ENCODE measurements at places on chromosomes 6 and 20.

GRCh38 chr6:136524339-136524935 lies 25.8 kb downstream of the MAP7 start:
- no peak for DNase-seq

- no peak for DNase-seq
Observed at GRCh38 chr6:138052783-138053182, 54.4 kb downstream of the PERP start.

DNA sequence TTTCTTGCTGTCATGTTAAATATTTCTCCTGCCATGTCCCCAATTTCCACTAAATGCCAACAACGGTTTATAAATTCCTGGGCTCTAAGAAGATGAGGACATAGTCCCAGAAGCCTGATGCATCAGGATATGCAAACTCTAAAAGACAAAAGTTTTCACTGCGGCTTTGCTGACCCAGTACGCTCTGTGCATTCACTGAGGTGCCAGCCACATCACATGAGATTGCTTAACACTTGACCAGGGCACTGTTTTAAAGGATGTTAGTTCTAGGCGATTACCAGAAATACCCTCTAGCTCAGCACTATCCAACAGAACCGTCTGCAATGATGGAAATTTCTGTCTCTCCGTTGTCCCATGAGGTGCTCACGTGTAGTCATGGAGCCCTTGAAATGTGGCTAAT lies 19.9 kb upstream of the ADTRP start:
- DNase-seq, result no peak

DNA sequence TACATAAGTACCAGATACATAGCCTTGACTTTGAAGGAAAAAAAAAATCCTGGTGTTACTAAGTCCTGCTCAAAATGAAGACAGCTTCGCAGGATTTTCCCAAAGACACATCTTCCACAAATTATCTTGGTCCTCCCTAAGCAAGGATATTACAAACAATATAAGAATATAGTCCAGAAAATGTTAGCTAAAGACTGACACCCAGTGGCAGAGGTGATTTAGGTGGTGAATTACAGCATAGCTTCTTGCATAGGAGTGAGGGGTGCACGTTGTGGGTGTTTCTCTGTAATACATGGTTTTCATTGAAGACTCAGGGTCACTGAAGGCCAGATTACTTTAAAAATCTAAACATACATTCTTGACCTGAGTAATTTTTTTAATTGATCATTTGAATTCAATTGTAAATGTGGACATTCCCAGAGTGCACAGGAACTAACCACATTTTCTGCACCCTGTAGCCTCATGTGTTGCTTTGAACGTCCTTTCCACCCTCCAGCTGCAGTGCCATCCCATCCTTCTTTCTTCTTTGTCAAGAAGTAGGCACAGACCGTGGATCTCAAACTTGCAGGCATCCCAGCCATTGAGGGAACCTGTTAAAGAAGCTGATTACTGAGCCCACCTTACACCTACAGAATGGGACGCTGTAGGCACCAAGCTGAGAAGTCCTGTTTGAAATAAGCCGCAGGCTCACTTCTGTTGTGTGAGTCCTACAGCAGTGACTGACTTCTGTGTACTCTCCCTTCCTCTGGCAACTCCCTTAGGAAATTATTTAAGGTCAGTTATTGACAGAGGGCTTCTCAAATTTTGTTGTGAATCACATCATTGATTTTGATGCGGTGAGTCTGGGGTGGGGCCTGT lies 102.6 kb downstream of the PERP start:
- DNase-seq, result no peak

- no peak for DNase-seq
Observed at GRCh38 chr6:10163203-10163962, 251.5 kb downstream of the TFAP2A start.

GRCh38 chr6:71727632-71728294 lies 158.6 kb upstream of the RIMS1 start:
- no peak for DNase-seq

DNA sequence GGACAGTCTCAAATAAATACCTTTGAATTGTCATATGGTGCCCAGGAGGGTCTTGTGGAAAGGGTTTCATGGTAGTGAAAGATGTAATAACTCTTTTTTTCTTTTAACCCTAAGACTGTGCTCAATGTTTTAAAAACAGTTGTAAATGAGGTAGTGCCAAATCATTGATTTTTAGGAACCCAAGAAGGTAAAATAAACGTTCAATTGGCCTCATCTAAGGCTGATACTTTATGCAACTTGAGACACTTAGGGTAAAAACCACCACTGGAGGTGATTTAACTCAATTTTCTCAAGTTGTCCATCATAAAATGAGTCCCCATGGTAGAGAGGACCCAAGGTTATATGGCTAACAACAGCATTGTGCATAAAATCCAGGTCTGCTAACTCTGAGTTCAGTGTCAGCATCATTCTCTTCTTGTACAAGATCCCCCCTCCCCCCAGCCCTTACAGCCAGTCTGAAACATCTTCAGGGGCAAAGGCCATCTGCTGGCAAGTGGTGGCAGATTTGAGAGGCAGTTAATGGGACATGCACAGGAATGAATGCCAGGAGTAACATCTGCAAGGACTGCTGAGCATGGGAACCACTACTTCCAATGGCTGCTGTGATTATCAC lies 244.4 kb downstream of the GMPR start:
- DNase-seq, result no peak

- DNase-seq, result no peak
Observed at GRCh38 chr6:43962458-43962857, 164.8 kb downstream of the MRPL14 start.

DNA sequence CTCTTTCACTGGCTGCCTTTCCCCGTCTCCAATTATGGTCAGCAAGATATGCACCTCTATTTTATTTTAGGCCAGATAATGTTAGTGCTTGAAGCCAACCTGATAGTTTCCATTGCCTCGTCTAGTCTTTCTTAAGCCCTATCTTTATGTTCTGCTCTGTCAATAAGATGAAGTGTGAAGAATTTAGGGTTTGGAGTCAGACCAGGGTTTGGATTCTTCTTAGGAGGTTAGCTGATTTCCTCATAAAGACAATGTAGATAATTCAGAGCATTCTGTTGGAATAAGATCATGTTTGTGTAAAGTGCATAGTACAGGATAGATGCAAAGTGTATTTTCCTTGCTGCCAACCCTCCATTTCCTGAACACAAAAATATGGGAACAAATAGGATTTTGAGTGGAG lies 43.8 kb downstream of the PKIB start:
- DNase-seq, result no peak
